ENCODE measurements at places on chromosomes 5 and 9.

DNA sequence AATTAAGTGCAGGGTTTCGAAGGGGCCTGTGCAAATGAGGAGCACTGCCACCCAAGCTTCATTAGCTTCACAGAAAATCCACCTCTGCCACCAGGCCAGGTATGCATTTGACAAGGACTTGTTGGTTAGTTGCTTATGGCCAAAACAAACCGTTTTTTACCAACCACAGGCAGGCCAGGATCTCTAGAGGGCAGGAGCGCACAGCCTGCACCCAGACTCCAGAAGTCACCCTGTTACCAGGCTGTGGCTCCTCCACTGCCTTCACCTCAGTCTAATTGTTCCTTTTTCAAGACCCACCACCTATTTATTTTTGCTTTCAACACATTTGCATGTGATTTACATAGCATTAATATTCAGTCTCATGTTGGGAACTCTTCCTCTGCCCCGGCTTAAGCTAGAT lies 78.3 kb upstream of the HSPA9 start:
- DNase-seq, result no peak

DNA sequence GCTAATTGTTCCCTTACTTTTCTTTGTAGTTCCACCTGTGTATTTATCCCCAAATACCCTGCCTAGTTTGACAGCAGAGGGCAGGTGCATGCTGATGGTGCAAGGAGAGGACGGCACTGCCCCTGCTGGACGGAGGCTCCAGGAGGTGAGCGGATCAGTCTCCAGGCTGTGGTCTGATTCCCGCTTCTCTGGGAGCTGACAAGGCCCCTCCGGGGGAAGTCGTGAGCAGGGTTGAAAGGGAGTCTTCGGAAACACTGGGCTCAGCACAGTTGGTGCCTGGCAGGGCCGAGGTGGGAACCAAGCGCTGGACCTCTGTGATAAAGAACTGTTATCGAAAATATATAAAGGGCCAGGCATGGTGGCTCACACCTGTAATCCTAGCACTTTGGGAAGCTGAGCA lies 52.9 kb downstream of the RASGEF1C start:
- DNase-seq, result no peak

DNA sequence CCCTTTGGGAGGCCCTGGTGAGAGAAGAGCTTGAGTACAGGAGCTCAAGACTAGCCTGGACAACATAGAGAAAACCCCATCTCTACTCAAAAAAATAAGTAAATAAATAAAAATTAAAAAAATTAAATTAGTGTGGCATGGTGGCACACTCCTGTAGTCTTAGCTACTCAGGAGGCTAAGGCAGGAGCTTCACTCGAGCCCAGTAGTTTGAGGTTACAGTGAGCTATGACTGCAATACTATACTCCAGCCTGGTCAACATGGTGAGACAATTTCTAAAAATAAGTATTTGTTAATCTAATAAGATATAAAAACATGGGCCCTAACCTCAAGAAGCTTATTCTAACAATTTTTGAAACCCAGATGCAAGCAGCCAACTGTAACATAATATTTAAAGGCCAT lies 7.6 kb downstream of the RNF38 start:
- no peak for DNase-seq

- DNase-seq, result no peak
Observed at GRCh38 chr5:83972236-83972635, 251.6 kb upstream of the HAPLN1 start.

- DNase-seq, result no peak
Observed at GRCh38 chr5:65867542-65868195, 58.7 kb upstream of the ERBIN start.
